ENCODE measurements at places on chromosomes 1 and 21. TPM values are rescaled to one million over a fixed set of nuclear protein-coding genes. Genes with fewer than 3 reads are reported as not detected.
A peak's percentile ranks its signal among the peaks of the same experiment; 100 is the strongest.

The TEX38 gene
- total RNA-seq = not detected

DNA sequence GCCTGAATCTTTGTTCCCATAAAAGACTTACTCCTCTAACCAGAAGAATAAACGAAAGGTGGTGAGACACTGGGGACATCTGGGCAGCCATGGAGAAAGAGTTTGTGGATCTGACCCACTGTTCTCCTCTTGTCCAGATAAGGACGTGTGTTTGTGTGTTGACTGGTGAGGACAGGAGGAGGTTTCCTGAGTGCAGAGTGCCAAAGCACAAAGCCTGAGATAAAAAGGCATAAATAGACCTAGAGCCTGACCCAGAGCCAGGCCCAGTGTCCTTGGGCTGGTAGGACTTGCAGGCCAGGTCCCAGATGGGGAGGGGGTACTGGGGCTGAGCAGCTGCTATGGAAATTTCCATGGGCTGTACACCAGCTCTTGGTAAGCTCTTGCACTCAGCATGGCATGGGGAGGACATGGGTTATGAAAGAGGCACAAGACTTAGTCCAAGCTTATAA is 19.6 kb upstream of the COQ8A start:
- no peaks in the 10 kb centered on the region for H3K36me3 ChIP-seq
- no peak overlapping the region for H3K4me3 ChIP-seq
- H3K4me1 ChIP-seq = peaks cover 9% of the 10 kb centered on the region
- no peak overlapping the region for H3K27ac ChIP-seq
- peak; percentile 39 for DNase-seq

GRCh38 chr1:108057541-108057940 is 92.6 kb upstream of the VAV3 start:
- H3K4me3 ChIP-seq = no peak overlapping the region
- DNase-seq = no peak
- H3K4me1 ChIP-seq = no peaks in the 10 kb centered on the region
- no peaks in the 10 kb centered on the region for H3K36me3 ChIP-seq
- no peaks in the 10 kb centered on the region for H3K27me3 ChIP-seq

DNA sequence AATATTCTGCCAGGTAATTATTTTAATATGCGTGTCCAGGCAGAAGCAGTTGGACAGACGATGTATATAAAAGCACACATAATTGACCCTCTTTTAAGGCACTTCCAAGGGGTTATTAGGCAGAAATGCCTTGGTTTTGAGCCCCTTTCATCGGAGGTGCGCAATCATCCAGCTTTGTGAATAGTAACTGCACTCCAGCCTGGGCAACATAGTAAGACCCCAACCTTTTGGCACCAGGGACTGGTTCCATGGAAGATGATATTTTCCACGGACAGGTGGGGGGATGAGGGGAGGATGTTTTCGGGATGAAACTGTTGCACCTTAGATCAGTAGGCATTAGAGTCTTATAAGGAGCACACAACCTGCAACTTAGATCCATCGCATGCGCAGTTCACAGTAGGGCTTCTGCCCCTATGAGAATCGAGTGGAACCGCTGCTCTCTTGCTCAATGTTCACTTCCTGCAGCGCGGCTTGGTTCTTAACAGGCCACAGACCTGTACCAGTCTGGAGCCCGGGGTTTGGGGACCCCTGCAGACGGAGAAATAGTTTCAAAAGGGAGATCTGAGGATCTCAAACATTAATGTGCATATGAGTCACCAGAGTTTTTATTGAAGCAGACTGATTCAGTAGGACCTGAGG is 1.8 kb upstream of the MCOLN2 start:
- H3K4me1 ChIP-seq = peaks cover 7% of the 10 kb centered on the region
- no peak for DNase-seq

DNA sequence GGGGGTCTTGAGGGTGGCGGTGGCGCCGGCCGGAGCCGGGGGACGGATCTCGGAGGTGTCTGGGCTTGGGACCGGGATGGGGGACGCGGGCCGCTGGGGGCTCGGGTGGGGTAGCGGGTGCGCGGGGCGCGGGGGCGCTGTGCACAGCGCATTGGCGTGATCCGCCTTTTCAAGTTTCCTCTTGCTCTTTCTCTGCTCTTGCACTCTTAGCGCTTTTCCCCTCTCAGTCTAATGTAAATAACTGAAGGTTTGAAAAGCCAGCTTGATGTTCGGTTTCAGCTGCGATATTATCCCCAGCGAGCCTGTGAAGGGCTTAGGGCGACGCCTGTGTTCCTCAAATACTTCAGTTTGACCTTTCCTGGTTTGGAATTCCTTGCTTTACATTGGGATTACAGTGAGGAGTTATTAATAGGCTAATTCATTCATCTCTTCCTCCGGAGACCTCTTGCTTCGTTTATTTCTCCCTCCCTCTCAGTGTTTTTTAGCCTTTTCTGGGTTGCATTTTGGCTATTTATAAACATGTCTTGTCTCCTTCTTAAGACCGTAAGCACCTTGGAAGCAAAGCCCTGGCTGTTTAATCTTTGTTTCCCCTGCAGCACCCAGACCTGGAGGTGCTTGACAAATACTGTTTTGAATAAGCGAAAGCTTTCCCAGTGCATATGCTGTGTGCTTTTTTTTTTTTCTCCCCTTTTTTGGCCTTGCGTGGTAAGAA is 693 bp downstream of the RAB4A start:
- no peaks in the 10 kb centered on the region for H3K27me3 ChIP-seq
- peaks cover 3% of the 10 kb centered on the region for H3K4me1 ChIP-seq
- H3K27ac ChIP-seq = peak overlapping the region; percentile 91
- peak overlapping the region; percentile 74 for H3K4me3 ChIP-seq
- no peak for DNase-seq

The ZZZ3 gene
- 50.8 TPM for total RNA-seq

DNA sequence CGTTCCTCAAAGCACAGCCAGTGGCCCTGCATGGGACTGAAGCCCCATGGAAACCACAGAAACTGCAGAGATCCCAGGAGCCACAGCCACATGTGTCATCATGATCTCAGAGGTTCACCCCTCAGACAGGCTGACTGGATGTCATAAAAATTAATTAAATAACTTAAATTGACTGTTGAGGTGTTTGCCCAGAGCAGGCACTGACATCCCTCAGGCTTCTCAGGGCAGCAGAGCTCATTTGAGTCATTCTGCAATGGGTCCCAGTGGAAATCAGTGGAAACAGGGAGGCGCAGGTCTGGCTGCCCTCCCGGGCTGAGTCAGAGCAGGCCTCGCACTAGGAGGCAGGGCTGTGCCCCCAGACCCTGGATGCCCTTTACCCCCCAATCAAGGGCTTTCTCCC is 135.1 kb downstream of the CDC7 start:
- no peaks in the 10 kb centered on the region for H3K36me3 ChIP-seq
- H3K27ac ChIP-seq = no peak overlapping the region
- H3K4me3 ChIP-seq = no peak overlapping the region
- DNase-seq = no peak
- no peaks in the 10 kb centered on the region for H3K27me3 ChIP-seq
